ENCODE measurements at places on chromosomes 16 and 17.

DNA sequence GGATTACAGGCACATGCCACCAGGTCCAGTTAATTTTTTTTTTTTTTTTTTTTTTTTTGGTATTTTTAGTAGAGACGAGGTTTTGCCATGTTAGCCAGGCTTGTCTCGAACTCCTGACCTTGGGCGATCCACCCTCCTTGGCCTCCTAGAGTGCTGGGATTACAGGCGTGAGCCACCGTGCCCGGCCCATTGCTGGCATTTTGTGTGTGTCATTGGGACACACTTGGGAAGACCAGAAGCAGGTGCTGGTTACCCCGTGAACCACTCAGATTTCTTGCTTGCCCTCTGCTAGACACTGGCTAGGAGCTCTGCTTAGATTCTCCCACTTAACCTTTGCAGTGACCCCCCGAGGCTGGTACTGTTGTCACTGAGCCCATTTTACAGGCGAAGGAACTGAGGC is 229.3 kb downstream of the IRF8 start:
- no peak for DNase-seq

GRCh38 chr17:48679385-48680096 is 42.8 kb downstream of the PRAC1 start:
- no peak for DNase-seq

DNA sequence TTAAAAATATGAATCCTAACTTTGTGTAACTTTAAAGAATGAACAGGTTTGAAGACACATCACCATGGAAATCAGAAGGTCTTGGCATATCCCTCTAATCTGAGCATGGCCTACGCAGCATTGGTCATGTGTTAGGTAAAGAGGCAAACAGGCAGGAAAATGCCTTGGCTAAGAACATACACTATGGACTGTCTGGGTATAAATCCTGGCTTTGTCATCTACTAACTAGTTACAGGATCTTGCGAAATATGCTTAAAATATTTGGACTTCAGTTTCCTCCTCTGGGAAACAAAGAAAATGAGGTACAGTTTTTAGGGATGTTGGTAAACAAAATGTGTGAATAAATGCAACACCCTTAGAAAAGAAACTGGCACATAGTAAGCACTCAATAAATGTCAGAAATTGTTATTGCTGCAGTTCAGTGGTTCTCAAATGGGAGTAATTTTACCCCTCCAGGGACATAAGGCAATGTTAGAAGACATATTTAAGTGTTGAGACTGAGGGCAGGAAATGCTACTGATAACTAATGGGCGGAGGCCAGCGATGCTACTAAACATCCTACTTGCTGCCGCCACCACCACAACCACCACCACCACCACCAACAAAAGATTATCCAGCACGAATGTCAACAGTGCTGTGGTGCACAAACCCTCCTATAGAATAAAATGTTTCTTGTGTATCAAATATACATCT is 770.8 kb upstream of the SOX9 start:
- no peak for DNase-seq

DNA sequence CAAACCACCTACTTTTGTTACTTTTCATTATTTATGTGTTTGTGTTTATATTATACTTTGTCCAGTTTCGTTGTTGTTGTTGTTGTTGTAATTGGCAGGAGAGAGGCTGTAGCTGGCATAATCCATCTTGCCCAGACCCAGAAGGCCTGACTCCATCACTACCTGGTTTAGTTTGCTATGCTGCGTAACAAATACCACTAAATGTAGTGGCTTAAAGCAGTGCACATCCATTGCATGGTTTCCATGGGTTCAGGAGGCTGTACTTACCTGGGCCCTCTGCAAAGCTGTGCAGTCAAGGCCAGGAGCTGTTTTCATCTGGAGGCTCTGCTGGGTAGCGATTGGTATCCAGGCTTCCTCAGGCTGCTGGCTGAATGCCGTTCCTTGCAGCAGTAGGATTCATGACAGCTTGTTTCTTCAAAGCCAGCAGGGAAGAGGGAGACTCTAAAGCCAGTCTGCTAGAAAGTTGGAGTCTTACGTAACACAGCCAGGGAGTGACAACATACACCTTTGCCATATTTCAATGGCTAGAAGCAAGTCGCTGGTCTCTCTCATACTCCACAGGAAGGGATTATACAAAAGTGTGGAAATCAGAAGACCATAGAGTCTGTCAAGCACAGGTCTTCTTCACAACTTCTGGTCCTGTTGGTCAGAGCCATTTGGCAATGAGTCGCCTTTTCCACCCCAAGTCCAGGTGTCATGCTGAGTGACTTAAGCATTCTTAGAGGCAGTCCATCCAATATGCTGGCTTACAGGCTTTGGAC is 41.1 kb downstream of the TNRC6C start:
- no peak for DNase-seq

DNA sequence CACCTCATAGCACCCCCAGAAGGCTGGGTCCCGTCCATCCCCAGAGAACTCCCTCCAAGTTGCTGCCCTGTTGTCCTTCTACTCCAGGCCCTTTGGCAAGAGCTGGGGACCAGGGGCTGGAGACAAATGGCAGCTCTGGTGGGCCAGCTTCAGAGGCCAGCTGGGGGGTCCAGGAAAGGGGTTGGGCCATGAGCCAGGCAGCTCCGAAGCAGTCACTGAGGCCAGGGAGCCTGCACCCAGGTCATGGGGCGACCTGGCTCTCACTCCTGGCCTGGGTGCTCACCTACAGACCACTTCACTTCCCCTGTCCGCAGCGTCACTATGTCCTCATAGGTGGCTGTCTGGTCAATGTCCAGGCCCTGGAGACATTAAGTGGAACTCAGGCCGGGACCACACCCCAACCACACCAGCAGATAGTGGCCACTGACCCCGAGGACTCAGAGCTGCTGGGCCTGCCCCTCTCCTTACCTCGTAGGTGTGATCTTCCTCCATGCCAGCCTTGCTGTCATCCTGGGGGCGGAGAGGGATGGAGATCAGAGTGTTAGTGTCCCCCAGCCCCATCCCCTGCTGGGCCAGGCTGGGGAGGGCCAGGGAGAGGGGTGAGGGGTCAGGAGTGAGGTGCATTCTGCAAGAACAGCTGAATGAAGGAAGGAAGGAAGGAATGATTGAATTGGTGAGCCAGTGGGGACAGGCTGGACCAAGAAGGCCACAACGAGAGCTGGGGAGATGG is 3.0 kb downstream of the CD79B start:
- no peak for DNase-seq

GRCh38 chr16:29675811-29676643 is 3.0 kb upstream of the QPRT start:
- no peak for DNase-seq

DNA sequence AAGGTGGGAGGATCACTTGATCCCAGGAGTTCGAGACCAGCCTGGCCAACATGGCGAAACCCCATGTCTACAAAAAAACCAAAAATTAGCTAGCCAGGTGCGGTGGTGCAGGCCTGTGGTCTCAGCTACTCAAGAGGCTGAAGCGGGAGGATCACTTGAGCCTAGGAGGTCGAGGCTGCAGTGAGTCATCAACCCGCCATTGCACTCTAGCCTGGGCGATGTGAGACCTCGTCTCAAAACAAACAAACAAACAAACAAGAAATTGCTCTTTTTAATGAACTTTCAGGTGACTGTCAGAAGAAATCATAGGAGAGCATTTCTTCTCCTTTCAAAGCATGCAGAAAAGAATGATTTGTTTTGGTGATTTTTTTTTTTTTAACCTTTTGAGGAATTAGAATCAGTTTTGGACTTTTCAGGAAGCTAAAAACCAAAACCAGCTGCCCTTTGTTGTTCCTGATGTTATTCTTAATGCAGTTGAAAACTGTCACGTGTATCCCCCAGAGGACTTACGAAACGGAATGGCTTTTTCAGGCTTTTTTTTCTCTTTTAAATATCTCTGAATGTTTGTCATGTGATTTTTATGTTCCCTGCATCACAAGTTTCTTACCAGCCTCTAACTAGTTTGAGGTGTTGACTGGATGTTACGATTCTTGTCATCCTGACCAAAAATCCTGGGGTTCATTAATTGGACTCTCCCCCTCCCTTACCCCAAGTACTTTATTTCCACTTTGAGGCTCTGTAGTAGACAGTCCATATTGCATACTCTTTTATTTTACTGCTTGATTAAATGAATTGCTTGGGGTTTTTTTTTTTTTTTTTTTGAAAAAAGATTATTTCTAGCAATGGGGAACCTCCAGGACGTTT is 34.1 kb downstream of the SNX29 start:
- peak; percentile 32 for DNase-seq

GRCh38 chr17:43717913-43718312 is 40.7 kb downstream of the SOST start:
- DNase-seq = no peak

GRCh38 chr17:58686980-58687379 is 4.9 kb downstream of the TEX14 start:
- no peak for DNase-seq

DNA sequence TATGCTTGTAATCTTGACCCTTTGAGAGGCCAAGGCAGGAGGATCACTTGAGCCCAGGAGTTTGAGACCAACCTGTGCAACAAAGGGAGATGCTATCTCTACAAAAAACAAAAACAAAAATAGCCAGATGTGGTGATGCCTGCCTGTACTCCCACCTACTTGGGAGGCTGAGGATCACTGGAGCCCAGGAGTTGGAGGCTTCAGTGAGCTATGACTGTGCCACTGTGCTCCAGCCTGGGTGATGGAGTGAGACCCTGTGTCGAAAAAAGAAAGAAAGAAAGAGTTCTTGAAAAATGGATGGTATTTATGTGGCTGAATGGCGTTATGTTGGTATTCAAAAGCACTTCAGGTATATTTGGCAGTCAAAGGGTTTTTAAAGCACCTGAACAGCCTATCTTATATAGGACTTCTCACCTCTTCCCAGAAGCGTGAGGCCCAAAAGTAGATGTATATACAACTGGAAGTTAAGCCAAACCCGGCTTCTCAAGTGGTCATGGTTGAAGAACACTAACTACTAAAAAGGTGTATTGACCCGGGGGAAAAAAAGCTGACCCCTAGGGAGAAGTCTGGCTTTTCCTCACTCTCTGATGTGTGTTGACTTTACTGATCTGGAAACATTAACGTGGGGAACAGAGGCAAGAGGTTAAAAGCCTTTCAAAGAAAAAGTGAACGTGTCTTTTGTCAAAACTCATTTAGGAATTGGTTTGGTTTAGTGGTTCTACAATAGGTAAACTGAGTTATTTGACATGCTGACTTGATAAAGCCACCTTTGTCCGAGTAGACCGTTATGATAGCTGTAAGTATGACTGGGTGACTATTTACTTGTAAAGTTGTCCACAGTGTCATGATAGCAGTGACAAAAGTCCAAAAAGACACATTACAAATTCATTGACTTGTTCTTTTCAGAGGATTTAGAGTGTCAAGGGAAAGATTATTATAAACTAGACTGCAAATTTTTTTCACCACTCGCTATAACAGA is 183.4 kb downstream of the IRX3 start:
- DNase-seq = no peak

GRCh38 chr16:9091867-9092281 is 430 bp downstream of the HAPSTR1 start:
- peak; percentile 33 for DNase-seq

- no peak for DNase-seq
These were observed 46.1 kb downstream of the CHCT1 start for GRCh38 chr17:60468371-60468770.

GRCh38 chr17:19390951-19391350 is 4.0 kb upstream of the MFAP4 start:
- no peak for DNase-seq

DNA sequence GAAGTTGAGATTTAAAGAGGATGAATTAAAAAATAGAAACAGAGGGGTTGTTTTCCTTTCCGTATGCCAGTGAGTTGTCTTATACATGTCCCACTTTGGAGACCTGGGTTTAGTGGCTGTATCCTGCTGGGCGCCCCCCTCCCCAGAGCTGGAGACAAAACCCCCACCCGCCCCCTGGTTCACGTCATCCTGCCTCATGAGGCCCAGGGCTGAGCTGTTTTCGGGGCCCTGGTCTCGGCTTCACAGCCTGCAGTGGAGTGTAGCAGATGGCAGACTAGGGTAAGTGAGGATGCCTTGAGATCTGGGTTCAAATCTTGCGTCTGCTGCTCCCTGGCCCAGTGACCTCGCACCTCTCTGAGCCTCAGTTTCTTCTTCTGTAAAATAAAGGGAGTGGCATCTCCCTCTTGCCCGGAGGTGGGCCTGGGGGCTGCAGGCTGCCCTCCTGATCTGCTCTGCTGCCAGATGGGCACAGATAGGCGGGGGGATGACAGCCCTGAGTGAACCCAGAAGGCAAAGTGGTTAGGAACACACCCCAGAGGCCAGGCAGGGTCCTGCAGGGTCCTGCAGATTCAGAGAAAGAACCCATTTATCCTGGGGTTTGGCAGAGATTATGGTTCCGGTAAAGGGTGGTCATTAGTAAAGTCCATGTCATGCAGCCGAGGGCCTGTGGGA is 45.1 kb downstream of the SOCS3 start:
- no peak for DNase-seq

DNA sequence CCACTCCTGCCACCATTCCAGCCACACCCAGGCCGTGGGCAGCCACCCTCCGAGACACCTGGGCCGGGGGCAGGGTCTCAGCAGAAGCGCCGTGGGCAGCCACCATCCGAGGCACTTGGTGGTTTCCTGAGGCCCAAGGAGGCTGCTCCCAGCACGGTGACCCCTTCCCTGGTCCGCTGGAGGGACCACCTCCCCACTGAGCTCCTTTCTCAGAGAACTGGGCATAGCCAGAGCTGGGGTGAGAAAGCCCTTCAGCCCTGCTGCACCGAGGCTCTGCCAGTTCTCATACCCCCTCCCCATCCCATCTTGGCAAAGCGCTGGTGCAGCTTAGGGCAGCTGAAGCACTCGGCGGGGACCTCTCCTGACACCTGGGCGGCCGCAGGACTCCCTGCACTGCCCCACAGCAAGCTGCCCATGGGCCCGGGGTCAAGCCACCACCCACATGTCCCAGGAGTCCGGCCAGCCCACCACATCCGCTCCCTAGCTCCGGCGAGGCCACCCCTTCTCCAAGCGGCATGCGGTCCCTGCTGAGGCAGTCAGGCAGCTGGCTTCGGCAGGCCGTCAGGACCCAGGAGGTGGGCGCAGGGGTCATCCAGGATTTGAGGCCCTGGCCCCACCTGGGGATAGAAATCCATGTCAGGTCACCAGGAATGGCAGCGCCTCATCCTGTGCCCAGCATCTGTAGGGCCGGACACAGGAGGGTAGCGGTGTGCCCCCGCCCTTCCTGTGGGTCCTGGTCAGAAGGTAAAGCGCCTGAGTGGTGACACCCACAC is 1.3 kb upstream of the CYBA start:
- DNase-seq = no peak

DNA sequence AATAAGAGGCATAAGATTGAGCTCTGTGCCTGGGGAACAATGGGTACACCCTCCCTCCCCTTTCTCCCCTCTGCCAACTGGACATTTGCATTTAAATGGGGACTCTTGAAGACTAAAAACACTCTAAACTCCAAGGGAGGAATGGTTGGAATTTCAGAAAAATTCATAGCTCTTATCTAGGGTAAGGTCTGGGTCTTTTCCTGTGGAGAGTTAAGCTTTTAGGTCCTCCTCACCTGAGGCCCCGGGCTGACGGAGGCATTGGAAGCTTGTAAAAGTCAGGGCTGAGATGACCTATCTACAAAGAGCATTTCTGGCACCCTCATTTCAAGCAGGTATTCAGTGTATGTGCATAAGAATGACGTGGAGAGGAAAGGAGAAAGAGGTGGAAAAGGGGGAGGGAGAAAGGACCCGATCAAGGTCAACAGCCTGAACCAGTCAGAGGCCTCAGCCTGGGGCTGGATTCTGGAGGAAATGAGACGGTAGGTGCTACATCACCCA is 78.0 kb downstream of the RAP1GAP2 start:
- no peak for DNase-seq

- no peak for DNase-seq
These were observed 20.9 kb downstream of the FAM20A start for GRCh38 chr17:68580236-68580770.

GRCh38 chr17:57541472-57542394 is 203.4 kb downstream of the CCDC182 start:
- DNase-seq = no peak

All from CD4-positive, alpha-beta T cell (primary cell).